ENCODE measurements at places on chromosomes 5 and 9. TPM values are rescaled to one million over a fixed set of nuclear protein-coding genes. Genes with fewer than 3 reads are reported as not detected.

CENPK gene
- 8.6 TPM for polyA plus RNA-seq

CYLC2 gene
- polyA plus RNA-seq, result not detected

SLC9A3 gene
- polyA plus RNA-seq, result 4.4 TPM

WDR38 gene
- polyA plus RNA-seq, result not detected

SAXO1 gene
- polyA plus RNA-seq, result not detected

TAF11L11 gene
- polyA plus RNA-seq, result not detected

PPP1R26 gene
- polyA plus RNA-seq, result 6.4 TPM

ITGA1 gene
- 5.3 TPM for polyA plus RNA-seq

Data from esophagus (tissue), 2 donors.